ENCODE measurements at places on chromosomes 11 and 22.

- no peak for DNase-seq
Measured at GRCh38 chr11:44357711-44358110, 47.8 kb upstream of the ALX4 start.

DNA sequence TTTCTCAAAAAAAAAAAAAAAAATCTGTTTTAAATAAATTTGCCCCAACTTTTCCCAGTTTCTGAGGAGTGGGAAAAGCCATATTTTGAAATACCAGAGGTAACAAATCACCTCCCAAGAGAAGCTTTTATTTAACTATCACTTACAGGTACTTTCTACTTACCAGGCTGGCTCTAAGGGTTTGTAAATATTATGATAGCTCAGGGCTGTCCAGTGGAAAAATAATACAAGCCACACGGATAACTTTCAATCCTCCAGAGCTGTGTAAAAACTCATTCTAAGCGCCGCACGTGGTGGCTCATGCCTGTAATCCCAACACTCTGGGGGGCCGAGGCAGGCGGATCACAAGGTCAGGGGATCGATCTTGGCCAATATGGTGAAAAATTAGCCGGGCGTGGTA, 5.6 kb upstream of the SEC14L4 start:
- no peak for DNase-seq

- no peak for DNase-seq
Measured at GRCh38 chr22:26898946-26899605, 241.7 kb downstream of the MIAT start.

DNA sequence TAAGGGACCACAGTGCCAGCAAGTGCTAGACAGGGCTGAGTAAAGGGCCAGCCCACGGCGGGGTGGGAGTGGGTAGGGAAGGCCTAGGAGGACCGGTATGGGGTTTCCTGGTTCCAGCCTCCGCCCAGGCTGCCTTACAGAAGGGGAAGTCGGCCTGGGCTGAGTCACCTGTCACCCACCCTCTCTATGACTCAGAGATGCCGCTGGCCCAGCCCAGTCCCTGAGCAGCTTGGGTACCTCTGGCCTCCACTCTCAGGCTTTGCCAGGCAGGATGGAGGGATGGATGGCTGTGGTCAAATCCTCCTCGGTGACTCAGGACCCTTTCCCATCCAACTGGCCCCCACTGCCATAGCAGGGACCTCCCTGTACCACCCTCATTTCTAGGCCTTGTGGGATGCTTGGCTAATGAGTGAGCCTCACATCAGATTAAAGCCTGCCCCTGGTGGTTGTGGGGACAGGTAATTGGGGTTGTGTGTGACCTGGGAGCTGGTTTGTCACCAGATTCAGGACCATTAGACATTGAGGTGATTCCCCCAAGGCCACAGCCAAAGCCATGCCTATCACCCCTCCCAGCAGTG, 13.9 kb downstream of the SLC35E4 start:
- peak; percentile 89 for DNase-seq

GRCh38 chr11:27234961-27235360, 128.1 kb downstream of the CCDC34 start:
- DNase-seq: no peak

GRCh38 chr22:39665229-39665628, 94.7 kb downstream of the CACNA1I start:
- DNase-seq: no peak

DNA sequence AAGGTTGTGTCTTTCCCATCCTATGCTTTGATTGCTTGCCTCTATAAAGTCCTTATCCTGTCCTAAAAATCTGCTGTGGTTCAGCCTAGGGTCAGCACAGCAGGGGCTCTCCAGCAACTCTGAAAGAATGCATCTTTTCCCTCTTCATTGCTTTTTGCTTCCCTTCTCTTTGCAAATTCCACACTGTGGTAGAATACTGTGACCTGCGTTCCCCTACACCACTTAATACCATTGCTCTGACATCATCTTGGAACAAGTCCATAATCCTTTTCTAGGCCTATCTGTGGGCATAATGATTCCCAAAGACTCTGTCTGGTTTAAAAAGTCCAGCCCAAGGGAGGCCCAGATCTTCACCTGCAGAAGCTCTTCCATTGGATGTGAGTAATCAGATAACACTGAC, 177.7 kb downstream of the NAV2 start:
- DNase-seq: no peak

GRCh38 chr11:93034031-93034722, 64.7 kb downstream of the MTNR1B start:
- no peak for DNase-seq

DNA sequence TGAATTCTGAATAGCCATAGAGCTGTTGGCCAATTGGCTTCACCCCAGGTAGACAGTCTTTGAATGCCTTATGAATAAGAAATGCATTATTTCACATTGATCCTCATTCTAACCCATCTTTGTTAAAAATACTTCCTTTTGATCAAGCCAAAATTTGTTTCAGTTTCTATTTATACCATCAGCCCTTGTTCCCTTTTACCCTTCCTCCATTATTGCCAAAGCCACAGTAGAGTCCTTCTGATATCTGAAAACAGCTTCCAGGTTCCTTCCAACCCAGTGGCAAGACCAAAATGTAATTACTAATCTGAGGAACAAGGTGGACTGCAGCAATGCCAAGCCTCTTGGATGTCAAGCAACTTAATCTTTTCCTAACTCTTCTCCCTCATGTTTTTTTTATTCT, 458.8 kb downstream of the BUD13 start:
- no peak for DNase-seq

GRCh38 chr22:48902983-48903650, 924.6 kb downstream of the BRD1 start:
- no peak for DNase-seq

DNA sequence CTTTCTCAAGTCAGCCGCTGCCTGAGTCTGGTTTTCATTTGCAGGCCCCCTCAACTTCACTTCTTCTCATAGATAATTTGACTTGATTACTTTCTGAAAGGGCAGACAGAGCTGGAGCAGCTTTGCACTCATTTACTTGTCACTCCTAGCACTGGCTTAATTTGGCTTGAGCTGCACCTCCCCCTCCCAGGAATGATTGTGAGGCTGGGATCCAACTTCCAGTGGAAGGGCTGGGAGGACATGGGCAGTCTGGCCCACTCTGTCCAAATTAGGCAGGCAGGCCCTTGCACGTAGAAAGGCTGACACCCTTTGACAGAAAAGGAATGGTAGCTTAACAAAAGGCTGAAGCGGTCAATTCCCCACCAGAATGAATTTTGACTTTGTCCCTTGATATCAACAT, 453.9 kb downstream of the ETS1 start:
- DNase-seq: no peak

DNA sequence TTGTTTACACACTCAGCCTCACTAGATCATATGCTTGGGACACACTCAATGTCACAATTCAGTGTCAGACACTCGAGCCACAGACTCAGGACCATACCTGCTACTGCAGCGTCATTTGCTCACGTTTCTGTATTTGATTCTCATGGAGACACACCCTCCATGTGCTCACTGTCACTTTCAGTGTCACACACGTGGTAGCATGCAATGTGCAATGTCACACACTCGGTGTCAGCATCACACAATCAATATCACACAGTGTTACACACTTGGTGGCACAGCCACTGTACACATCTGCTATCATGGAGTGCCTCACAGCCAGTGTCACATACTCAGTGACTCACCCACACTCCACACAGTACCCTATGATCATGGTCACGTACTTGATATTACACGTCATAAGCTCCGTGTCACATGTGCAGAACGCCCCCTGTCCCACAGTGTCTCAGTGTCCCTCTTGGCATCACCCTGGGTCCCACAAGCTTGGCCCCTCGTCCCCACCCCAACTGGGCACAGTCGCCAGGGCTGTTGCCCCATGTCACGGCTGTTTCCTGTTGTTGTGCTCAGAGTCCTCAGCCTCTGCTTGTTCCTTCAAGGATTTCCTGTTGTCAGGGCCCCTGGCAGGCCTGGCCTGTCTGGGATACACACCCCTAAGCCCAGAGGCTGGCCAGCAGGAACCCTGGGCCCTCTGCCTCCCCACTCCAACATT, 49.6 kb downstream of the PDE2A start:
- DNase-seq: no peak

- DNase-seq: no peak
Measured at GRCh38 chr11:17718510-17718962, 835 bp upstream of the MYOD1 start.

GRCh38 chr22:42318967-42319366, 48.5 kb upstream of the TCF20 start:
- no peak for DNase-seq

- no peak for DNase-seq
Measured at GRCh38 chr11:92675303-92675702, 294.1 kb upstream of the MTNR1B start.

- DNase-seq: no peak
Measured at GRCh38 chr11:72556433-72556832, 117.8 kb downstream of the PDE2A start.

- DNase-seq: peak; percentile 76
Measured at GRCh38 chr11:20363500-20364340, at the start of gene HTATIP2. HTATIP2 (plus strand) TSS chr11:20363714; CDS start chr11:20364238, 524 bp downstream.

GRCh38 chr22:43515411-43515810, 103.6 kb downstream of the MPPED1 start:
- no peak for DNase-seq

DNA sequence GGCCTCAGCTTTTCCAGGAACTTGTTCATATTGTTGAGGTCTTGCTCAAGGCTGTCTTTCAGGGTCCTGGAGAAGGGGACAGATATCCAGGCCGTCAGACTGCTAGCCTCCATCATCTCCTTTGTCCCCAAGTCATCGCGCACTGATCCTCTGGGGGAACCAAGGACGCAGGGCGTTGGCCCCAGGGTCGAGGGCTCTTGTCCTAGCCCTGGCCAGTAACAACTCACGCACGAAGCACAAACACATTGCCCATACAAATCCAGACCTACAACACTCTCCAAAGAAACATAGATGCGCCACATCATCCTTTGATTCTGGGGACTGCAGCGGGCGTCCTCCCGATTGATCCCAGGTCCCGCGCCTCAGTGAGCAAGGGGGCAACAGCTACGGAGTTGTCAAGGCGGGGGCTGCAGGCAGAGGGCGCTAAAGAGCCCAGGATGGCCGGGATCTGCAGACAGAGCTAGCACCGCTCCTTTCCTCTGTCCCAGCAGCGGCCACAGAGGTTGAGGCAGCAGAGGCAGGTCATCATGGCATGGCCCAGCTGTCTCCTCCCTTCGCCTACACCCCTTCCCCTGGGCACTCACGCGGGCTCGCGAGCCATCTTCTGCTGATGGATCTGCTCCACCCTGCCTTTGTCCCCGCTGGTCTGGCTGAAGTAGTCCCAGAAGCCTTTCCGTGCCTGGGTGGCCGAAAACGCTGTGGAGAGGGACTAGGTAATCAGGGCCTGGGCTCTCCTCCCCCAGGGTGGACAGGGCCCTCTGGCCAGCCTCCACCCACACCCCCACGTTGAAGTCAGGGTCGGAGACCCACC, 472 bp downstream of the APOA5 start:
- peak; percentile 88 for DNase-seq

- DNase-seq: no peak
Measured at GRCh38 chr11:96293598-96294021, 49.4 kb downstream of the MAML2 start.

DNA sequence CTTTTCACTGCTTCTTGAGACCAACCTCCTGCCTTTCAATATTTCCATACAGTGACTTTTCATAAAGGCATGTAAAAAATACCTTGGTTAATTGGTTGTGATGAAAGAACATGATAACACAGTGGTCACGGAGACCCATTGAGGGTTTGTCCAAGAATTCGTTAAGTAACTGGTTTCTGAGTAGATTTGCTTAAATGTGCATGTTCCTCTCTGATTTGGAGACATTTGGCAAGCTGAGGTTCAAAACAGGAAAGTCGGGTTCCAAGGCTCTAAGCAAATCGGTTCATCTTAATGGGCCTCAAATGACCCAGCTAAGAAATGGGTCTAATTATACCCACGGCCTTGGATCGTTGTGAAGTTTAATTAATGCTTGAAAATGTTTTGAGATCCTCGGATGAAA, 36.9 kb upstream of the CCND1 start:
- DNase-seq: no peak

- no peak for DNase-seq
Measured at GRCh38 chr22:28620244-28620922, 59.3 kb downstream of the TTC28 start.

DNA sequence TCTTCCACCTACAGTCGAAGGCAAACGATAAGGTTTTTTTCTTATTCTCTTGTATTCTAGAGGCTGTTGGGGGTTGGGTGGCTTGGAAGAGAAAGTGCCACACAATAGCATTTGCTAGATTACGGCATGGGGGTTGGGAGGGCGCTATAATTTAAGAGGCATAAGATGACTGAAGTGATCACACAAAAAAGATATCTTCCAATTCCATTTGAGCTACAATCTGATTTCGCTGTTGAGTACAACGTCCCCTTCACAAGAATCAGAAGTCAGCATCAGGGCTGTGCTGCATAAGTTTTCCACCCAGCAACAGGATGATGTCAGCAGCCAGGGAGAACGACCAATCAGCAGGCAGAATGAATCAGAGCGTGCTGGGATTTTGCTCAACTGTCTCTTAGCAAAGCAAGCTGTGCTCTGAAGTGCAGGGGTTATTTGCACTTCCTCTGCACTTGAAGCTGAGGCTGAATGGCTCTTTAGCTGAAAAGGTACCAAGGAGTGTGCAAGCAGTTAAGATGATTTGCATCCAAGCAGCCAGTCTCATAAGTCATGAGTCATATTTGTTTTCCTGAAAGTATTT, 23.2 kb upstream of the SESN3 start:
- DNase-seq: peak; percentile 70

DNA sequence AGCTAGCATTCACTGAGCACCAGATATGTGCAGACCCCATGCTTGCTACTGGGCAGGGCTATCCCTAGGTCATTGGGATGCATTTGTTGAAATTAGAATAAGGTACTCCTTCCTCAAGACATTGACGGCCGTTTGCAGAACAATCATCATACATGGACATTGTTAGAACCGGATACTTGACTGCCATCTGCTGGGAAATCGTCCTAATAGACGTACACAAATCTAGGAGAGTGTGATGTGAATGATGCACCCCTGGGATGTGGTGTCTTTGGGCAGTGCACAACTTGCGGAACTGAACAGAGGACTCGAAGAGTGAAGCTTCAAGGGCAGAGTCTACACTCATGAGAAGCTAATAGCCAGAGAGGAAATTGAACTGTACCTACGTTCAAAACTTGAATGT, 35.9 kb downstream of the MYO18B start:
- no peak for DNase-seq

- DNase-seq: no peak
Measured at GRCh38 chr22:38479096-38479837, 11.4 kb downstream of the KDELR3 start.

DNA sequence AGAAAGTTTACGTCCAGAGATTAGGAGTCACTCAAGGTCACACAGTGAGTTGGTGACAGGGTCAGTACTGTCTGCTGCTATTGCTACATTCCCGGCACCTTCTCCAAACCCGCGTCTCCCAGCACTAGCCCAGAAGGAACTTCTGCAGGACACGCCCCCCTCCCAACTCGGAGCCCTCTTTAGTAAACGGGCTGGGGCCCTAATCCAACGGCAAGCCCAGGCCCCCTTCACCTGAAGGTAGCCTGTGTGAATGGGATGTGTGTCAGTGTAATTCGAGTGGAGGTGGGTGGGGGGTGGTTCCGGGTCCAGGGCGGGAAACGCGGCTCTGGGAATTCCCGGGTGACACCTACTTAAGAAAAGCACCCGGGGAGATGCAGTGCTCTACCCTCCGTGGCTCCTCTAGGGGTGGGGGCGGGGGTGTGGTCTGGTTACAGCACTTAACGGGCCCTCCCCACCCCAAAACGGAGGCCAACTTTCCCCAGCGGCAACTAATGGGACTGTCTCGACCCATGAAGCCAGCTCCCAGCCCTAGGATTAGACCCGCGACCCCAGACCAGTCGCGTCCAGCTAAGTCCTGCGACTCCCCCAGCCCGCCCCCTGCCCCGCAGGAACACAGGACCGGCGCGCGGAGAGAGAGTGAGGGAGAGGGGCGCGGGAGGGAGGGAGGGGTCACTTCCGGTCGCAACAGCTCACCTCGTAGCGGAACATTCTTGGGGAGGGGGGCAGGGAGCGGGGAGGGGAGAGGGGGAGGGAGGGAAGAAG, 468 bp downstream of the PATL1 start:
- DNase-seq: peak; percentile 78
